ENCODE measurements at places on chromosomes 7 and 10. TPM values are rescaled to one million over a fixed set of nuclear protein-coding genes. Genes with fewer than 3 reads are reported as not detected.

DNA sequence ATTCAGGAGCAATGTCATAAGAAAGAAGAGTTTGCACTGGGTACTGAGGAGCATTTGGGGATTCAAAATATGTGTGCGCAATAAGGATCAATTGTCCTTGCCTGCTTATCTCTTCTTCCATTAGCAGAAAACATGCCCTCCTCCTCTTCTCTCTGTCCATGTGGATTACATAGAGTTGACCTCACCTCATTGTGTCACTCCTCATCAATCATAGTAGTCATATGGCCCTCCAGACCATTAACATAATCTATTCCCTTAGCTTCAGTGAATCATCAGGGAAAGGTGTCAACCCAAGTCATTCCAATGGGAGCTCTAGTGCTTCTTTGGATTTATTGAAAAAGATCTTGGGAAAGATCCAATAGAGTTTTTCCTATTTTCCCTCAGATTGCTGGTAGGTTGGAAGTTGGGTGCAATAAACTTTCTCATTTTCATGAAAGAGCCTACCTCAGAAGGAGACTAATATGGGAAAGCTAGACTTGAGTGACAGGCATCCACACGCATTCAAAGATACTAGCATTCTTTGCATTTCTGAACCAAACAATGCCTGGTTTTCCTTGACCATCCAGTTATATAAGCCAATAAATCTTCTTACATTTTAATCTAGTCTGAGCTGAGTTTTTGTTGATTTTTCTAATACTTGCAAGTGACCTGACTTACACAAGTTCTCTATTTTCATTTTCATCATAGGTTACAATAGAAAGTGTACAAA lies 71.5 kb upstream of the FAM13C start:
- H3K36me3 ChIP-seq: no peaks in the 10 kb centered on the region
- H3K4me1 ChIP-seq: peaks cover 6% of the 10 kb centered on the region
- no peak overlapping the region for H3K4me3 ChIP-seq

Gene PRPS1L1
- total RNA-seq: not detected

GRCh38 chr10:4678023-4678950 lies 147.7 kb upstream of the AKR1E2 start:
- DNase-seq: no peak
- no peak overlapping the region for H3K27ac ChIP-seq
- H3K4me3 ChIP-seq: no peak overlapping the region
- H3K4me1 ChIP-seq: no peaks in the 10 kb centered on the region
- no peaks in the 10 kb centered on the region for H3K27me3 ChIP-seq

- no peak for DNase-seq
- H3K4me3 ChIP-seq: no peak overlapping the region
- H3K27ac ChIP-seq: peak overlapping the region; percentile 80
Measured at GRCh38 chr7:5636446-5636835, 145.0 kb downstream of the RNF216 start.

DNA sequence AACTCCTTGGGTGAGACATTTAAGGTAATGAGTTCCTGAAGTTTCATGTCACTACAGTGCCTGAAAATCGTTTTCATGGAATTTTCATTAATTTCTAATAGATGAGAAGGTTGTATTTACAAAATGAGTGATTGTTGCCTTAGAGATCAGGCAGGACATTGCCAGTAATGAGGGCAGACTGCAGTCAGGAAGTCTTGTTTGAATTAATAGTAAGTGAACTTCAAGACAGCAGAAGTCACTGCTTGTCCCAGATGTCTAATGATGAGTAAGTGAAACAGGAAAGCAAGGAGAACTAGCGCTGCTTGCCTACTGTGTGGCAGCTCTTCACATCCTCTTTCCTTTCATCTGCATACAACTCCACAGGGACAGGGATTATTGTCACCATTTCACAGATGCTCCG lies 237.4 kb downstream of the BAMBI start:
- DNase-seq: no peak
- H3K4me1 ChIP-seq: no peaks in the 10 kb centered on the region
- no peaks in the 10 kb centered on the region for H3K36me3 ChIP-seq
- no peaks in the 10 kb centered on the region for H3K27me3 ChIP-seq
- no peak overlapping the region for H3K4me3 ChIP-seq

DNA sequence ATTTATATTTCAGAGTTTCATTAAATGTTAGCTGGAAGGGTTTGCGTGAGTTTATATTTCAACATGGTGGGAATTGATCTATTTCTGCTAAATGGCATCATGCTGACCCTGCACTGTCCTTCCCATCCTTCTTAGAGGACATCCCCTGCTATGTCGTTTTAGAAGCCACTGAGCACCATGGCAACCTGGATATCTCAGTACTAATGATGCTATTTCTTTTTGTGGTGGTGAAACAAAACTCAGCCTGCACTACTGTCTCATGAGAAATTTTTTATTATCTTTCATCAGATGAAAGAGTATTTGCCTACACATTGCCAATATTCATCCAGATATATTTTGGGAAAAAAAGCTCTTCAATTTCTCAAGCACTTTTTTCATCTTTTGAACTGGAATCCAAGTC lies 12.1 kb downstream of the EPDR1 start:
- no peak for DNase-seq
- no peaks in the 10 kb centered on the region for H3K4me1 ChIP-seq
- H3K4me3 ChIP-seq: no peak overlapping the region
- H3K27me3 ChIP-seq: no peaks in the 10 kb centered on the region
- peaks cover 7% of the 10 kb centered on the region for H3K36me3 ChIP-seq

DNA sequence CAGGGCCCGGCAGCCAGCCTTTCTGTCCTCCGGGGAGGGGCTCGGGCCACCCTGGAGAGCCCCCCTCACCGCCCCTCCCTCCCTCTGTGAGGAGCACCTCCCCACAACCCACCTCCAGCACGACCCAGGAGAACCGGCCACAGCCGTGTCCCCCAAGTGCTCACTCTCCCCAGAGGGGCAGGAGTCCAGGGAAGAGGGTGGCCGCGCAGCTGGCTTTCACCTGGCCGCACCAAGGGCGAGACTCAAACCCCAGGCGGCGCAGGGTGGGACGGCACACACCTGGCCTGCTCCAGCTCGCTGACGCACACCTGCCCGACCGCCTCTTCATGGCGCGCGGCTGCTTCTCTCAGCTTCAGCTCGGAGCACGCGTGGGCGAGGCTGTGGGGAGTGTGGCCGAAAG lies 73.4 kb downstream of the CFAP46 start:
- no peaks in the 10 kb centered on the region for H3K4me1 ChIP-seq
- peaks cover 6% of the 10 kb centered on the region for H3K27me3 ChIP-seq
- peak; percentile 5 for DNase-seq
- H3K4me3 ChIP-seq: no peak overlapping the region
- no peaks in the 10 kb centered on the region for H3K36me3 ChIP-seq

Gene DDC
- not detected for total RNA-seq

GRCh38 chr7:25272265-25272664 lies 44.0 kb upstream of the NPVF start:
- H3K27ac ChIP-seq: no peak overlapping the region
- no peak for DNase-seq
- H3K36me3 ChIP-seq: no peaks in the 10 kb centered on the region
- no peak overlapping the region for H3K4me3 ChIP-seq
- no peaks in the 10 kb centered on the region for H3K27me3 ChIP-seq
- H3K4me1 ChIP-seq: no peaks in the 10 kb centered on the region

GRCh38 chr10:819326-819725 lies 112.2 kb downstream of the LARP4B start:
- H3K27ac ChIP-seq: peak overlapping the region; percentile 2
- H3K27me3 ChIP-seq: no peaks in the 10 kb centered on the region
- DNase-seq: no peak
- no peaks in the 10 kb centered on the region for H3K36me3 ChIP-seq
- no peaks in the 10 kb centered on the region for H3K4me1 ChIP-seq

Gene MSMB
- total RNA-seq: not detected

DNA sequence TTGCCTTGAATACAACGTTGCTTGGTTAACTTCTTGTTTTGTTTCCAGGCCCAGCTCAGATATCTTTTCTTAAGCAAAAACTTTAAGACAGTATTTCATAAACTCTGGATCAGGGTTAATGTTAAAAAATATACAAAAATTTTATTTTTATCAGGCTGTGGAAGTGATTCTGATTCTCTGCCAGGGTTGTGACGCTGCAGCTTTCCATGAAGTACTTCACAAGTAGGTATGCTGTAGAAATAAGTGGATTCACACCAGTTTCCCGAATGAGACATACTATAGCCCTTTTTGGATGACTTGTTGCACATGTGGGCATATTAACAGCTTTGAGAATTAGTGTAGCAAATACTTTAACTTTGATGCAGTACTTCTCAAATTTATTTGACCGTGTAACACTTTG lies 70.1 kb downstream of the CDK14 start:
- H3K27ac ChIP-seq: no peak overlapping the region

Gene HYAL4
- total RNA-seq: not detected

- no peaks in the 10 kb centered on the region for H3K27me3 ChIP-seq
- H3K4me3 ChIP-seq: no peak overlapping the region
- no peaks in the 10 kb centered on the region for H3K36me3 ChIP-seq
- peak; percentile 46 for DNase-seq
- H3K27ac ChIP-seq: no peak overlapping the region
- no peaks in the 10 kb centered on the region for H3K4me1 ChIP-seq
Measured at GRCh38 chr7:69430384-69431021, 167.8 kb upstream of the AUTS2 start.

DNA sequence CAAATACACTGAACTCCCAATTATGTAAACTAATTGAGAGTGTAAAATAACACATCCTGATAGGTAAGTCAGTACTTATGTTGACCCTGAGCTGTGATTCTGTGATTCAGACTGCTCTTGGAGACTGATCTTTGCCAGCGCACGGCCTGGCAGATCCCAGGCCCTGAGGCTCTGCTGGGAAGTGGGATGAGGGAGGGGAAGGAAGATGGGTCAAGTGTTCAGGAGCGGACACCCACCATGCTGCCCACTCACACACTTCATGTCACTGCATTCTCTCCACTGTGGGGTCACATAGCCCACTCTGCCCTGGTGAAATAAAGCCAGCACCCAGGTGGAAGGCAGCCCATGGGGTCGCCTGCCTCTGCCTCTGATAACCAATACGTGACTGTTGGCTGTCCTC lies 226.2 kb downstream of the TNS3 start:
- peak overlapping the region; percentile 10 for H3K27ac ChIP-seq
- H3K27me3 ChIP-seq: no peaks in the 10 kb centered on the region
- H3K4me1 ChIP-seq: peaks cover 69% of the 10 kb centered on the region
- no peaks in the 10 kb centered on the region for H3K36me3 ChIP-seq
- H3K4me3 ChIP-seq: no peak overlapping the region

Gene PAX4
- not detected for total RNA-seq

GRCh38 chr10:132836832-132837540 lies 51.0 kb upstream of the NKX6-2 start:
- no peak overlapping the region for H3K27ac ChIP-seq
- no peak for DNase-seq
- no peaks in the 10 kb centered on the region for H3K27me3 ChIP-seq

DNA sequence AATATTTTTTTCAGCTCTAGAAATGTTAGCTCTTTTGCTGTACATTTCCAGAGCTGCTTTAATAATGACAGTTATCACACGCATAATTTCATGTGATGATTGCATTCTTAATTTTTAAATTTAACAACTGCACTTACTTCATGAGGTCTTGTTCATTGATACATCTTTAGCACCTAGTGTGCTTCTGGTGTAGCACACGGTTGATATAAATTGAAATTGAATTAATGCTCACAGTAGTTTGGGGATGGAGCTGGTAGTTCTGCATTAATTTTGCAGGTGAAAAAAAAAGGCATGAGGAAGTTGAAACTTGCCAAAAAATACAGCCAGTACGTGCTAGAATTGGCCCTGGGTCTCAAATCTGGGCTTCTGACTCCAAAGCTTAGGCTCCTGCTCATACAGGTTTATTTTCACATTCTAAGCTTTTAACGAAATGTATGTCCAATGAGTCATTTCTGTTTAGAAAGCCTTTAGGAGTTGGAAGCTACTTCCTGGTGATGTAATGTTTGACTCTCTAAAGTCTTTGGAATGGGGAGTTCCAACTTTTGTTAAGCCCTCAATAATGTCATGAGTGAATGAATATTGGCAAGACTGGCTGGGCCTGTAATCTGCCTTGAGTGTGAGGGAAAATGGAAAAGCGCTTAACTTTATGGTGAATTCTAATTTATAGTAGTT lies 62.5 kb downstream of the DAGLB start:
- DNase-seq: no peak
- no peak overlapping the region for H3K4me3 ChIP-seq
- no peaks in the 10 kb centered on the region for H3K27me3 ChIP-seq
- peaks cover 30% of the 10 kb centered on the region for H3K36me3 ChIP-seq
- H3K27ac ChIP-seq: no peak overlapping the region

- DNase-seq: peak; percentile 37
- H3K36me3 ChIP-seq: peaks cover 18% of the 10 kb centered on the region
Measured at GRCh38 chr10:6151087-6151977, 51.4 kb upstream of the PFKFB3 start.

DNA sequence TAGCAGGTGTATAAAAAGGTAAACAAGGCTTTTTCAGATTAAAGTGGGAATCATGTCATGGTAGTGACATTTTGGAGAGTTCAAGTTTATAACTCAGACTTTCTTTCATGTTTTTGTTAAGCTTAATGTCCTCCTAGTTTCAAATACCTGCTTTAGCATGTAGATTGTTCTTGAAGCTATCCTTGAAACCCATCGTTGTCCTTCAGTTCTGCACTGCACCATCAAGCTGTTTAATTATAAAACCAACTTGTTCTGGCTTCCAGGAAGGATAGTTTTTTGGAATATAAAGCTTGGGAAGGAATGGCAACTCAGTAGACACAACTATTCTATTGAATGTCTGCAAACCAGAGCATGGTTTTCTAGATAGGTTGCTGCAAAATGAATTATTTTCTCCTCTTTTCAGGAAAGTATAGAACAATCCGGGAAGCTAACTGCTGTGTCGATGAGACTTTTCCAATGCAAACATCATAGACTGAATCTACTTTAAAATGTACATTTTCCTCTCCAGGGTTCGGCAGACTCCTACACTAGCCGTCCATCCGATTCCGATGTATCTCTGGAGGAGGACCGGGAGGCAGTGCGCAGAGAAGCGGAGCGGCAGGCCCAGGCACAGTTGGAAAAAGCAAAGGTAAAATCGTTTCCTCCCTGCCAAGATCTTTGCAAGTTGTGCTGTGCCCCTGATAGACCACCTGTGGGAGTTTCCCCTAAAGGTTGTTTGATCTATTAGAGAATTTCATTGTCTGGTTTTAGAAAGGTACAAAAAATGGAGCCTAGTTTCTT lies 249.8 kb downstream of the NSUN6 start:
- no peaks in the 10 kb centered on the region for H3K27me3 ChIP-seq
- no peaks in the 10 kb centered on the region for H3K36me3 ChIP-seq
- DNase-seq: no peak
- no peak overlapping the region for H3K27ac ChIP-seq
- H3K4me3 ChIP-seq: no peak overlapping the region

Gene MPP7
- 4.6 TPM for total RNA-seq

All from tibial nerve (tissue), 4 donors.